ENCODE measurements at places on chromosomes 1 and 21. TPM values are rescaled to one million over a fixed set of nuclear protein-coding genes. Genes with fewer than 3 reads are reported as not detected.

DNA sequence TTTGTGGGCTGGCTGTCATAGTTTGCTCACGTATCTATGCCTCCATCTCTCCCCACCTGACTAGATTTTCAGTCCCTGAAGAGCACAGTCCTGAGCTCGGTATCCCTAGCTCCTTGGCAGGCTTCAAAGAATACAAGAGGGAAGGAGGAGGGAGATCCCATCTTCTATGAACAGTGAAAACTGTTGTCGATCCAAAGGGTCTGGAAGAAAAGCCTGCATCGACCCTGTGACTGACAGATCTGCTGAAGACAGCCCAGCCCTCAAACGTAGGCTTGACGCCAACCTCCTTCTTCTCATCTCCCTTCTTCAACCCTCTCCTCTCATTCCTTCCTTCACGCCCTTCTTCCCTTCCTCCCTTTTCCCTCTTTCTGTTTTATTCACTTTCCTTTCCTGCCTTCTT lies 13.3 kb upstream of the ADORA1 start:
- DNase-seq, result no peak

Gene CRP
- total RNA-seq, result not detected

Gene RNF223
- total RNA-seq, result not detected

Gene TMEM167B
- 23.9 TPM for total RNA-seq
